ENCODE measurements at places on chromosomes 5 and 9. TPM values are rescaled to one million over a fixed set of nuclear protein-coding genes. Genes with fewer than 3 reads are reported as not detected.

Gene HSD17B3
- 1.2 TPM for total RNA-seq

Gene BTNL8
- not detected for total RNA-seq

Gene ZNG1C
- 9.2 TPM for total RNA-seq

Gene ADAMTS16
- not detected for total RNA-seq

Gene IL11RA
- total RNA-seq = 1.9 TPM

Gene WHRN
- 0.96 TPM for total RNA-seq

Gene ADAMTSL2
- total RNA-seq = under 0.01 TPM

Gene CCL28
- total RNA-seq = 2.6 TPM

Gene SLC45A2
- not detected for total RNA-seq

Gene SPTLC1
- total RNA-seq = 130 TPM

Gene EQTN
- not detected for total RNA-seq

Gene CATSPER3
- not detected for total RNA-seq

Gene MAMDC2
- total RNA-seq = 9.6 TPM

Gene TNFSF8
- not detected for total RNA-seq

Gene RANBP3L
- not detected for total RNA-seq

Gene AK8
- 0.48 TPM for total RNA-seq

Gene EHMT1
- total RNA-seq = 57.1 TPM

Gene ANXA2R
- 0.48 TPM for total RNA-seq

Gene PCDHGA4
- total RNA-seq = not detected

Gene PRR16
- 0.48 TPM for total RNA-seq

Gene AFAP1L1
- total RNA-seq = 26.0 TPM

Gene LCNL1
- not detected for total RNA-seq

Gene ACSL6
- total RNA-seq = not detected

Gene TAF11L5
- total RNA-seq = not detected

Gene IL12B
- not detected for total RNA-seq

Gene RLN2
- total RNA-seq = 0.64 TPM

Gene PCDHGB3
- 0.43 TPM for total RNA-seq

Gene SLIT3
- 1.3 TPM for total RNA-seq

Gene SH3GL2
- total RNA-seq = 0.48 TPM

Gene FGD3
- 1.2 TPM for total RNA-seq

Gene HAPLN1
- under 0.01 TPM for total RNA-seq

Gene PAEP
- not detected for total RNA-seq

Gene LPAR1
- total RNA-seq = 8.5 TPM

Gene SPATA9
- not detected for total RNA-seq

Gene C5orf58
- not detected for total RNA-seq

Gene SLC31A2
- 27.1 TPM for total RNA-seq

Gene DOCK2
- total RNA-seq = 11.1 TPM

Gene DRD1
- not detected for total RNA-seq

Gene PRLR
- under 0.01 TPM for total RNA-seq

Gene CDKN2B
- 36.9 TPM for total RNA-seq

Gene SH3PXD2B
- total RNA-seq = 14.3 TPM

All from tracheal epithelial cell (primary cell).